ENCODE measurements at places on chromosomes 16 and 17.

DNA sequence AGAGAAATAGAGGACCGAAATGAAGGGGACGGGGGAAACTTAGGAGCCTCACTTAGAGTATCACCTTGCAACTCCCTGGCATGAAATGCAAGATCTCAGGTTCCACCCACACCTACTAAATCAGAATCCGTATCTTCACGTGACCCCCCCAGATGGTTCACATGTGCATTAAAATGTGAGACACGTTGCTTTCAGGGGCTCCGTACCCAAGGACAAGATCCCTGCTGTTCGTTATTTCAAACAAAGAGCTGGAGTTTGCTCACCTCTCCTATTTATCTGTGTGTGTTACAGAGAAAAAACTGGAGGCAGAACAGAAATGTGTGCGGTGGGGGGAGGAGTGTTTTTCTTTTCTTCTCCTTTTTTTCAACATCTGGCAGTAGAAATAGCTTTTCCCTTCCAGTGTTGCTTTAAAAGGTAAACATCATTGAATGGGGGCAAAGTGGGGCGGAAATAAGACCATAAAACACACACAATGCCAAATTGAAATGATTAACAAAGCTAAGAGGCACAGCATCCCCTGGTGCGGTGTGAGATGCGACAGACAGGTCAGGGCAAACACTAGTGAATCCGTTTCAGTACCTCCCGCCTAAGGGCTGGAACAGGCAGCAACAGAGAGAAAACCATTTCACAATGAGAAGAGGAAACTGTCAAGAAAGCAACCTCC is 145.4 kb downstream of the SOX9 start:
- no peak for DNase-seq

GRCh38 chr17:45262516-45263476 is 902 bp upstream of the SPATA32 start:
- no peak for DNase-seq

- DNase-seq: peak; percentile 50
These were observed 981 bp upstream of the UNC13D start for GRCh38 chr17:75845058-75845711.

GRCh38 chr16:88785106-88785924 is at the start of gene PIEZO1:
PIEZO1 (minus strand) TSS chr16:88785220; CDS start chr16:88784964, 256 bp downstream.
- DNase-seq: peak; percentile 70

GRCh38 chr16:22328081-22328725 is 31.0 kb downstream of the POLR3E start:
- no peak for DNase-seq

DNA sequence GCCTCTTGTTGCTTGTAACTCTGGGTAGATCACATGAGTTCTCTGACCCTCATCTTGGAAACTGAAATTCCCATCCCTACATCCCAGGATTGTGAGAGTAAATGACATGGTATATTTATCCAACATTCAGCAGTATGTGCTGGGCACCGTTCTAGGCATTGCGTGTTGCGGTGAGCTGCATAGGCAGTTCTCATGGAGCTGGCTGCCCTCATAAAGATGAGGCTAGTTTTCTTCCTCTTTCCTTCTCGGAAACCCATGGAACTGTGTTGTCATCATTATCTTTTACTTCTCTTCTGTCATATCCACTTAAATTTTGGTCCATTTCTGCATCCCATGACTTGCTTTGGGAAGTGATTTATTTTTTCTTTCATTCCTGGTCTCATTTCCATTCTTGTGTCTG is 17.2 kb downstream of the CMIP start:
- DNase-seq: no peak

DNA sequence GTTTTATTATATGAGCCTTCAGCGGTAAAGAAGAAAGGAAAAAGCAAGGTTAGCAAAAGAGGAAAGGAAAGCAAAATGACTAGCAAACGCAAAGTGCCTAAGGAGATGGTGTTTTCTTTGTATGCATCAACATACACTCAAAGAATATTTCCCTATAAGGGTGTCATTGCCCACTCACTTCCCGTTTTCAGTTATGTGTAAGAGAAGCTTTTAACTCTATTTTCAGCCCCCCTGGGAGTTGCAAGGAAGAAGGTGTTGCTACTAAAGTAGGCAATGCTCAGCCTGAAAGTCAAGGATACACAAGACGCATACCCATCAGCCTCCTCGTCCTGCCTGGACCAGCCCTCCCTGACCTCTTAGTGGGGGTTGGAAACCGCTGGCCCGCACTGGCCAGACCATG is 267.7 kb upstream of the ZFHX3 start:
- no peak for DNase-seq

GRCh38 chr16:24906199-24906808 is 60.5 kb downstream of the SLC5A11 start:
- no peak for DNase-seq

DNA sequence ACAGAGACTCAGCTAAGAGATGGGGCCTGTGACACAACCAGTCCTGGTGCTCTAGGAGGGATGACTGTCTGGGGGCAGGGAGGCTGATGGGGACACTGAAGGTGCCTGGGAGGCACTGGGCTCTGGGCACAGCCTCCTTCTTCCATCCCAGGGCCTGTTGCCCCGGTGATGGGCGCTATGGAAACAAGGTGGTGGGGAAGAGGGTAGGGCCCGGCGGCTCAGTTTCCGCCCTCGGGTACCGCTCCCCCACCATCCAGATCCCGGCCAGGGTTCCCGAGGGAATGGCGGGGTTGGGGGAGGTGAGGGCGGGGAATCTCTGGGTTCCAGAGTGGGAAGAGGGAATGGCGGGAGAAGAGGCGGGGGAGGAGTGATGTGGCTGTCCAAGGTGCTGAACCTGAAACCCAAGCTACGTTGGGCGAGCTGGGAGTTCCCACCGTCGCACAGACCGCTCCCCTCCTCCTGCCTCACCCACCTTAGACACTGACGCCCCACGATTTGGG is 981 bp downstream of the KCNH4 start:
- DNase-seq: no peak

GRCh38 chr17:59405944-59406705 is 74.7 kb downstream of the YPEL2 start:
- no peak for DNase-seq

DNA sequence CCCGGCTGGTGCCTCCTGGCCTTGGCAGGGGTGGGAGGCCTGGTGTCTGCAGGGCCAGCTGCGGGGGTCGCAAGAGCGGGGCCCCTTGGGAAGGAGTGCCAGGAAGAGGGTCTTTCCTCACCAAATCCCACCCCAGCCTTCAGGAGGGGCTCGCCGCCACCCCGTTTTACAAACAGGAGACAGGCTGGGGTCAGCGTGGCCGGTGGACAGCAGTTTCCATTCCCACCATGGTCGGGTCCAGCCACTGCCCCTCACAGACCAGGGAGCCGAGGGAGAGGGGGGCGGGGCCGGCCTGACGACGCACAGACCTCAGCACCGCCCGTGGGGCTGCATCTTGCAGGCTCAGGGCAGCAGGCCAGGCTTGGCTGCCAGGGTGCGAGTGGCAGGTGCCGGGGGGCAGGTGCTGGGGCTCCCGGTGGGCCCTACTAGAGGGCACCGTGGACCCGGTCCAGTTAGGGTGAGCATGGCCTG is 7.6 kb downstream of the CBFA2T3 start:
- no peak for DNase-seq

- no peak for DNase-seq
These were observed 22.8 kb downstream of the COTL1 start for GRCh38 chr16:84595052-84595481.

- DNase-seq: no peak
These were observed 12.9 kb downstream of the COL1A1 start for GRCh38 chr17:50188531-50188920.

DNA sequence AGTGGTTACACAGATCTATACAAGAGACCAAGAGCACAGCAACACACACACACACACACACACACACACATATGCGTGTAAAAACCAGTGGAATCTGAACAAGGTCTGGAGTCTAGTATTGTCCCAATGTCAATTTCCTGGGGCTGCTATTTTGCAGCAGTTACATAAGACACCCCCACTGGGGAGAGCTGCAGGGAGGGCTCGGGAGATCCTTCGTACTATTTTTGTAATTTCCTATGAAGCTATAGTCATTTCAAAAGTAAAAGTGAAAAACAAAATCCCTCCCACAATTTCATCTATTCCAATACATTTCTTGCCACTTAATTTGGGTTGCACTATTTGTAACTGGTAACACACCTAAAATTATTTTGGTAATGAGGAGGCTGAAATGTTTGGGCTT is 68.5 kb downstream of the C16orf95 start:
- no peak for DNase-seq

- DNase-seq: no peak
These were observed 6.3 kb downstream of the TERF2IP start for GRCh38 chr16:75653922-75654321.

GRCh38 chr16:69396187-69397061 is 10.6 kb upstream of the TERF2 start:
- peak; percentile 49 for DNase-seq

DNA sequence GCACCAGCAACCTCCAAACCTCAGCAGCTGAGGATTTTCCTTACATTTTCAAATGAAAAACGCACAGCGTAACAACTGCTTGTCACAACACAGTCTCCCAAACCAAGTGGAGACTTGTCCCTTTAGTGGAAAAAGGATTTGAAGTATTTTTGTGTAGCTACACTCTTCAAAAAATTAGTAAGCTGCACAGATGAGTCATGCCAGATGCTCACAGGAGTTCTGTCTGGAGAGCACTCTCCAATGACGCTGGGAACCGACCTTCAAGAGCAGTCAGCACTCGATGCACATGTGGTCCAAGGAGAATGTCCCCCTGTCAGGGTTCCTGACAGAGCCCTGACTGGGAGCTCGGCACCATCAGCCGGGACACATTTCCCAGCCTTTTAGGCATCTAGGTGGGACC is 39.8 kb downstream of the MAP1LC3B start:
- peak; percentile 48 for DNase-seq

- no peak for DNase-seq
These were observed 3.6 kb downstream of the GLP2R start for GRCh38 chr17:9829343-9829742.

DNA sequence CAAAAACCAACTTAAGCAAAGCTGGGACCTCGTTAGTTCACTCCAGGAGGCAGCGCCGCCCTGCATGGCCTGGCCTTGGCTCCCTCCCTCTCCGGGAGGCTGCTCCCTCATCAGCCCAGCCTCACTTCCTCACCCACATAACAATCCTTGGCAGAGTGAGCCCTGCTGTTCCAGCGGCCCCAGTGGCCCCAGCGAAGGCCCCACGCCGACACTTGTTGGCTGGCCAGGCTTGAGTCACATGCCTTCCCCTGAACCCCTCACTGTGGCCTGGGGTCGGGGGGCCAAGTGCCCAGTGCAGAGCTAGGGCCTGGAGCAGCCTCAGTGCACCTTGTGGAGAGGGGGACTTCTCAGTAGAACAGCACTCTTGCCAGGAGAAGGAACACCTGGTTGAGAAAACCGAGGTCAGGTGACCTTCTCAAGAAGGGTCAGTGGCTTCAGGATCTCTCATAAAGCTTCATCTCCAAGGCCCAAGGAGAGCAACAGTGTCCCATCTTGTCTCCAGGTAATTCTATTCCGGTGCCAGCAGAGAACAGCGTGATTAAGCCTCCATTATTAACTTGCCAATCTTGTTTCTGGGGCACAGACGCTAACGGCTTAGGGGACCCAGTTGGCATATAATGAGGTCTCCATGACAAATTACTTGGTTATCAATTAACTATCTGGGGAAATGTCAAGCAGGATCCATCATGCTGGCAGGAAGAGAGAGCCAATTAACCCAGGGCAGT is 26.8 kb downstream of the ENDOV start:
- no peak for DNase-seq

- no peak for DNase-seq
These were observed 25.8 kb downstream of the EPN2 start for GRCh38 chr17:19262650-19263631.

- DNase-seq: peak; percentile 27
These were observed 59.0 kb downstream of the ANKFY1 start for GRCh38 chr17:4204710-4205173.

DNA sequence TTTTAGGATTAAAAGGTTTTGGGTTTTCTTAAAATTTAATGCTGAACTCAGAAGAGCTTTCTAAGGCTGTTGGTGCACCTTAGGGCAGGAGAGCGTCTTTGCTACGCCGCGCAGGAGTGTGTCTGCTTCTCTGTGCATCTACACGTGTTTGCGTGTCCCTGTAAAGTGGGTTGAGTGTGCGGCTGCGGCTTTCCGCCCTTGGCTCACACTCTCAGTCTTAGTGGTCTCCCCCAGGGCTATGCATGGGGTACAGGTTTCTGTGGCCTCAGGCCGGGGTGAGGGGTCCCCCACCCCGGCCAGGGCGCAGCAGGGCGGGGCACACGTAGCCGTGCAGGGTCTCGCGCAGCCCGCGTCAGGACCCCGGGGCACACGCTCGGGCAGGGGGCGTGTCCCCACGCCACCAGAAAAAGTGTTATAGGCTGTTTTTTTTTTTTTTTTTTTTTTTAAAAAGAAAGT is 727 bp upstream of the TENT4B start:
- DNase-seq: peak; percentile 22

DNA sequence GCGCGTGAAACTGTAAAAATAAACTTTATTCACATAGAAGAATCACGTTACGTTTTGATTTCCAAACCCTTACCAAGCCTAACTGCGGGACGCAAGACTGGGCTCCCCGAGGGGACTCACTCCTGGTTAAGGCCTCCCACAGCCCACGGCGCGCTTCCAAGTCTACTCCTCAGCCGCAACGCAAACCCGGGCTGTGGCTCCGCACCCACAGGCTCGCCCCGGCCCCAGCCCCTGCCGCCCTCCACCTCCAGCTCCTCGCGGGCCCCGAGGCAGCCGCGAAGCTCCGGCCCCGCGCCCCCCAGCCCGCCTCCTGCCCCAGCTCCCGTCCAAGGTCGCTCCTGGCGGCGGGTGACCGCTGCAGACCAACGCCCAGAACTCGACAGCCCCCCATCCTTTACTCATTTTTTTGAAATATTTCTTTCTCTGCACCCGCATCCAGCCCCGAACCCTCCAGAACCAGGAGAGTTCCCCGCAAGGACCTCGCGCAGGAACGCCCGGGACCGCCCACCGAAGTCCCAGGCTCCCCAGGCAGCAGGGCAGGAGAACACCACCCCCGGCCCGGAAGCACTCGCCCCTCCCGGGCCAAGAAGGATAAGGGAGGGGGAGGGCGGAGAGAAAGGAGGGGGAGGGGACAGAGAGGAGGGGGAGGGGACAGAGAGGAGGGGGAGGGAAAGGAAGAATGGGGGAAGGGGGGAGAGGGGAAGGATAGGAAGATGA is 912 bp downstream of the USP22 start:
- peak; percentile 51 for DNase-seq

DNA sequence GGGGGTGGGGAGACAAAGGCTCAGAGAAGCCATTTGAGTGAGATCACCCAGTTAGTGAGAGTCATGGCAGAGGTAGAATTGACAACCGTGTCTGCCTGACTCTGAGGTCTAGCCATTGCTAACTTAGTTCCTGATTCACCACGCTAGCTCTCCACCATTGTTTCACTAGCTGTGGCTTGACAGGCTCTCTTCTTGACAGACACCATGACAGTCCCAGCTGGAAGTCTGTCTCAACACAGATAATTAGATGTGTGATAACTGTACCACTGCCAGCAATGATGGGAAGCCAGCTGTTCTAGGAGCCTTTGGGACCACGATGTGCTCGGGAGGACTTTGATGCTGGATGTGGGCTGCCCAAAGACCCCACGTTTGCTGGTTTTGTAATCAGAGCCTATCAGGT is 170.5 kb upstream of the CACNG3 start:
- no peak for DNase-seq

Data from dorsolateral prefrontal cortex (tissue), 122 donors.